ENCODE measurements at places on chromosomes 5 and 9.
A peak's percentile ranks its signal among the peaks of the same experiment; 100 is the strongest.

DNA sequence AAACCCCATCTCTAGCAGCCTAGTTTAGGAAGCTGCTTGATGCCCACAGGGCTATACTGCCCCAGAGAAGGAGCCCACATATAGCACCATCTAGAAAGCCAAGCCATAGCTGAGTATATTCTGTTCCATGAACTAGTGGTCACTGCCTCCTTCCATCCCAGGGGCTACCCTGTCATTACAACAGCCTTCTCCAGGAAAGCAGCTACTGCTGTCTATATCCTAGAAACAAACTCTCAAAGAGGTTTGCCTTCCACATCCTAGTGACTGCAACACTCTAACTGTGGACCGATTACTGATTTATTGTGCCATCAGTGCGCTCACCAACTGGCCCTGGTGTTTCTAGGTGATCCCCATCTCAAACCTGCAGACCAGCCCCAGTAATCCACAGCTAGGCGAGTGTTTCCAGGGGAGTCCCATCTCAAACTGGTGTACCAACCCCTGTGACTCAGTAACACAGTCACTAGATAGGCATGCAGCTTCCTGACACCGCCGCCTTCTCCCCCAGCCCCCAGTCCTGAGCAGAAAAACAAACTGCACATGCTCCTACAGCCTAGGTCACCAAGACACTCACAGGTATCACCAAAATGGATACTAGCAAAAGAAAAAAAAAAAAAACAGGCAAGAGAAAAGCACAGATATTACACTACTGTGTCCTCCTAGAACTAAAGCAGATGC lies 14.8 kb downstream of the SPTLC1 start:
- DNase-seq: peak; percentile 63

DNA sequence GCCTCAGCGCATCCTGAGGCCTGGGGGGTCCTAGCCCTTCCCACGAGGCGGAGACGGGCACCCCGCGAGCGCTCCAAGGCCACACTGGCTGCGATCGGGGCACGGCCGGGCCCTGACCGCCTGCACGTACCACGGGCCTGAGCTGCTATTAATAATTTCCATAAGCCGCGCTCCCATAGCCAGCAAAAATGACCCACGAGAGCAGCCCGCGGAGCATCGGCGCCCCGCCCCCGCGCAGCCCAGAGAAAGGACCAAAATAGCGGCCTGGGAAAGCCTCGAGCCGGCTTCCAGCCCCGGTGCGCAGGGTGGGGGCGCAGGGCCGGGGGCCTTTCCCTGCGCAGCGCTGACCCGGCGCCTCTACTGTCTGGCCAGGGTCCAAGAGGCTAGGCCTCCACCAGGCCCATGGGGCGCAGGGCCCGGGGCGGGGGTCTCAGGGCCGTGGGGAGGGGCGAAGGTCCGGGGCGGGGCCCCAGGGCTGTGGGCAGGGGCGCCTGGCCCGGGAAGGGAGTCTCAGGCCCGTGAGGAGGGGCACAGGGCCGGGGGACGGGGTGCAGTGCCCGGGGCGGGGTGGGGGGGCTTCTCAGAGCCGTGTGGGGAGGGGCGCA lies 54.4 kb downstream of the EXD3 start:
- no peak for DNase-seq

DNA sequence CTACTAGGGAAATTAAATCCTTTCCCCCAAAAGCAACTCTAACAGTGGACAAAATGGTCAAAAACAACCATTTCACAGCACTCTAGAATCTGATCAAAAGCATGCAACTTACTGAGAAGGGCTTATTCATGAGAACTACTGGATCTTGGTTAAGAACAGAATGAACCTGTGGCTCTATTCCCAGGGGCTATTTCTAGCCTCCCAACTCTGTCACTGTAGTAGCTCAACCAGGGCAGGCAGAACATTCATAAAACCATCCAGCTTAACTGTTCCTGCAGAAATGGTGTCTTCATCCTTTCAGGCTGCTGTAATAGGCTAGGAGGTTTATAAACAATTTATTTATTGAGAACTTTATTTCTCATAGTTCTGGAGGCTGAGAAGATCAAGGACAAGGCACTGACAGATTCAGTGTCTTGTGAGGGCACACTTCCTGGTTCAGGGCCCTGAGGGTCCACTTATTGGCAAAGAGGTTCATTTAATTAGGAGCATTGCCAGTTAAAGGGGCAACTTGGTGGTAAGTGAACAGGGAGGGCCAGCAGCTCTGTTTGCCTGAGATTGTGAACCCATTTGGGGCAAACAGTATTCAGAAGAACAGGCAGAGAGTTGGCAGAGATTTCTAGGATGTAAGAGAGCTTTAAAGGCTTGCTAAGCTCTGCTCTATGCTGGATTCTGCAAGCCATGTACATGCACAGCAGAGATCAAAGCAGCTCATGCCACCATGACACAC lies 238.5 kb upstream of the FBXL7 start:
- no peak for DNase-seq

DNA sequence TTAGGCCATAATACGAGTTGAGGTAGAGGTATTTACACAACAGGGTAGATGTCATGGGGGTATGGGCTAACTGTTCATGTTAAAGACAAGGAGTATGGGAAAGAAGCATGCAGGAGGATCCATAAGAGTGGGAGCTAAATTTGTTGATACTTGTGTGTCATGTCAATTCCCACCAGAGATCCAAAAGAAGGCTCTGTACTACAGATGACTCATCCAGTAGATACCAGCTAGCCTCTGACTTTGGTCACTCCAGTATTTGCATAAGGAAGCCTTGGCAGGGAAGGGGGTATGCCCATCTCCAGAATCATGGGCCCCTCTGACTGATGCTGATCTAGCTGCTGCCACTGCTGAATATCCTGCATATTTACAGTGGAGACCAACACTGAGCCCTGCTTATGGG lies 743.7 kb upstream of the GRAMD2B start:
- no peak for DNase-seq

GRCh38 chr5:52705720-52706119 lies 82.0 kb upstream of the ITGA1 start:
- DNase-seq: no peak

GRCh38 chr5:105632043-105632442 lies 2038.7 kb downstream of the EFNA5 start:
- no peak for DNase-seq

GRCh38 chr9:80644044-80644443 lies 1045.3 kb downstream of the TLE1 start:
- DNase-seq: no peak

GRCh38 chr5:127919006-127919796 lies 164.4 kb upstream of the SLC12A2 start:
- DNase-seq: no peak

DNA sequence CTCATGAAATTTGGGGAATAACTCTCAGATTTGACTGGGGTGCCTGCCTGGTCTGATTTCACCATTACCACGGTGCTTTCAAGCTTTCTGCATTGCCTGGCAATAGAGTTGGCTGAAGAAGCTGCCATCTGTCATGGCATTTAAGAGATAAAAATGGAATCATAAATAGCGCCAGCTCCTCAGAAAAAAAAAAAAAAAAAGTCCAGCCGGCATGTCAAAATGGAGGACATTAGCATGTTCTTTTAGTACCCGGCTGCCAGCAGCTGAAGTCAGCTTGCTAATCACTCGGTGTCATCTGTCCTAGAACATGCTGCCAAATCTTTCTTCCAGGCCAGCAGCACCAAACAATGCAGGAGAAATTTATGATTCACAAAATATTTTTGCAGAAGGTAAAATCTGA lies 57.7 kb upstream of the CER1 start:
- DNase-seq: no peak

GRCh38 chr9:96605328-96605727 lies 14.3 kb downstream of the CDC14B start:
- DNase-seq: no peak

DNA sequence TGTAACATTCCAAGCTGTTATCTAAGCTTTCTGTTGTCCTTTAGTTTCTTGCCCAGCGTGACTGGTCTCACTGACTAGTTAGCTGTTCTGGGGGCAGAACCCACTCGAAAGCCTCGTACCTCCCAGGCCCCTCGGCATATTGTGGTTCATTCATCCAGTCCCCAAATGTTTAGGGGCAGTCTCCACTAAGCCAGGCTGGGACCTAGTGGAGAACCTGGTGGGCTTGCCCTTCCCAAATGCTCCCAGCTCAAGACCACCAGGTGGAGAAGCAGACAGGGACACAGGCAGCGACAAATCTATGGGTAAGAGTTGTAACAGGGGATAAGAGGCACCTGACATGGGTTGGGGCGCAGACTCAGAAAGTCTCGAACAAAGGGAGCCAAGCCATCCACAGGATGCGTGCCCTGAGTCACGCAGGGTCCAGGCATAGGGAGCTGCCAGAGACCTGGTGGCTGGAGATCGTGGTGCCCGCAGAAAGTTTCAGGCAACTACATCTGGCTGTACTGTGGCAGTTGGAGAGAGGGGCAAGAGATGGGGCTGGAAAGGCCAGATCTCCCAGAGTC lies 851 bp upstream of the EEIG1 start:
- DNase-seq: no peak

DNA sequence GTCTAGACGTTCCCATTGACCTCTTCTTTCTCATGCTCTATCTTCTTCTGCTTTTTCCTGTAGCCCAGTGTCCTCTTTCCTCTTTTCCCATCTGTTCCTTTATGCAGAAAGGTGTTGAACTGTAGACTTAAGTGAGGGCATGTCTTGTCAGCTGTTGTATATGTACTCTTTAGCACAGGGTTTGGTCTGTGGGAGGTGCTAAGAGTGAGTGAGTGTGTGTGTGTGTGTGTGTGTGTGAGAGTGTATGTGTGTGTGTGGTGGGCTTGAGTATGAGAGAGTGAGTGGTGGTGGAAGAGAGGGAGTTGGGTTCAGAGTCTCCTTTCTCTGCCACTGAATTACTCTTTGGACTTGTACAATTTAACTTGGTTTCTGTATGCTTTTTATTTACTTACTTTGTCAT lies 10.3 kb upstream of the ROPN1L start:
- DNase-seq: no peak

- no peak for DNase-seq
Measured at GRCh38 chr5:149656576-149657182, 73.4 kb upstream of the PPARGC1B start.

DNA sequence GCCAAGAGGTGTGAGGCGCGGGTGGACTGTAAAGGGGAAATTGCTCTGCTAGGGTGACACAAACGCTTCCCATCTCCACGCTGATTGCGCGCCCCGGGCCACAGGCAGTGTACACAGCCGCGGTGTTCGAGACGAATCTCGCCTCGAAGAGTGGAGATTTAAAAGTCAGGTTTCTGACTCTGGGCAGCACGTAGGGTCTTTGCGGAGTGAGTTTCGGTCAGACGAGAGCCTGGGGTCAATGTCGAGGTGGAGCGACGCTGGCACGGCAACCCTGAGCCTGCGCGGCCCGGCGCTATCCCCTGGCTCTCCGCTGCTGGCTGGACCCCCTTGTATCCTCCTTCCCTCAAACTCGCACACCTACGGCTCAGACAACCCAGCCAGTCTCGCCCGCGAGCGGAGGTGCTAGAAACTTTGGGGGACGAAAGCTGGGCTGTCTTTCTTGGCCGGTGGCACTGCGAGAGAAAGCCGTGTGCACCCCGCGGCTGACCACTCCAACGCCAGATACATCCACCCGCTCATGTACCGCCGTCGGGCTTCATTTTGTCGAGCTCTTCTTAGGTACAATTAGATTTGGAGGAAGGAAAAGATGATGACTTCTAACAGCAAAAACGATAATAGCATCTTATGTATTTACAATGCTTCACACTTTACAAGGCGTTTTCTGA lies 5.4 kb upstream of the FOXB2 start:
- no peak for DNase-seq

DNA sequence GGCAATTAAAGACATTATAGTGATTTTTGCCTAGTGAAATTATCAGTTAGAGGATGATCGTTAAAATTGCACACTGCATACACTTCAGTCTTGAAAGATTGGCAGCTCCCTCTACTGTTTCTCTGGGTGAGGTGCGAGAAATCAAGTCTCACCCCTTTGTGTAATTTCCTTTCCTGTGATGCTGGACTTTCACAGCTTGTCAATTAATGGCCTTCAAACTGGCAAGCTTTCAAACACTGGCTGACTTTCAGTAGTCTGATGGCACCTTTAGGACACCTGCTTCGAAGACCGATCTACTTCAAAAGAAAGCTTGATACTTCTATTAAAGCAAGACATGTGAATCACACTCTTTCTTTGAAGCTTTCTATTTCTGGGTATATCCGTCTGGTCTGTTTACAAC lies 706.7 kb upstream of the PTPRD start:
- DNase-seq: no peak

- no peak for DNase-seq
Measured at GRCh38 chr5:75640826-75641225, 29.6 kb downstream of the ANKDD1B start.

GRCh38 chr5:139395844-139396640 lies 1.1 kb upstream of the PROB1 start:
- no peak for DNase-seq

GRCh38 chr9:129580211-129580915 lies 40.5 kb downstream of the C9orf50 start:
- DNase-seq: no peak

DNA sequence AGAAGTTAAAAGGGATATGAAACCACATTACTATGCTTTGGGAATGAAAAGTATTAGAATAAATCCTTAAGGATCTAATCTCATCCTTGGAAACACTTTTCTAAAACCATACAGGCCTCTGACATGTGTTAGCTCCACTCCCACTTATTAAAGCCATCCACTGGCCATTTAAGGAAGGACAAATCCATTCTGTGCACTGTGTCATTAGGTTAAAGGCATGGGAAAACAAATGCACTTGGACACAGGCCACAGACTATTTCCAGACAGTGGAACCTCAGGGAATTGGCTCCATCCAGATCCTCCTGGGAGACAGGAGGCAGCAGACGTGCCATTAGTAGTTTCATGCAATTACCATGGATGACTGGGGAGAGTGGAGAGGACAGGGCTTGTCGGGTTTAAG lies 454.9 kb downstream of the ENC1 start:
- no peak for DNase-seq

- DNase-seq: no peak
Measured at GRCh38 chr5:162256711-162257110, 189.1 kb downstream of the GABRG2 start.

GRCh38 chr9:7172154-7173115 lies 414.7 kb downstream of the KDM4C start:
- no peak for DNase-seq

DNA sequence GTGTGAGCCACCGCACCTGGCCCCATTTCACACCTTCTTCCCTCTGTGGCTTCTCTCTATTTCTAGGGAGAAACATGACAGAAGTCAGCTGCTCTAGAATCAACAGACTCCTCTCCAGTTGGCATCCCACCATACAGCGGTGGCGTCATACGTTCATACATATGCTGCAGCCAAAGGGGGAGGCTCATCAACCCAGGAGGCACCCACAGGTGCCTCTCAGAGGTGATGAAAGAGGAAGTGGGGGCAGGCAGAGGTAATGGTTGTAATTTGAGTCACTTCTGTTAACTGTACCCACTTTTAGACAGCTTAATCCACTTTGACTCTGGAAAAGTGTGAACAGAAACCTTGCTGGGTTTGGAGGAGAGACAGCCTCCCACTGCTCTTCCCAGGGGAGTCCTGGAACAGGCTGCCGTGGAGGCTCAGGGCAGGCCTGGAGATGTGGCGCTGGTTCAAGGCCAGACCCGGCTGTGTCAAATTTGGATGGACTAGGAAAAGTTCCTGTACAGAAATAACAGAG lies 47.3 kb upstream of the SUB1 start:
- DNase-seq: no peak

GRCh38 chr5:126757713-126758357 lies 19.1 kb upstream of the LMNB1 start:
- no peak for DNase-seq

- DNase-seq: no peak
Measured at GRCh38 chr9:135601988-135602387, 37.4 kb downstream of the GLT6D1 start.

All from epithelial cell of proximal tubule (primary cell).